SK-N-SH (cell line): ENCODE measurements at places on chromosomes 16 and 17. TPM values are rescaled to one million over a fixed set of nuclear protein-coding genes. Genes with fewer than 3 reads are reported as not detected.

Gene SAMD14
- 2.8 and 3.4 TPM in 2 replicates for polyA plus RNA-seq

Gene RNU2-1
- not detected in 2 replicates for polyA plus RNA-seq

Gene CCL17
- not detected in 2 replicates for polyA plus RNA-seq

Gene ASIC2
- 0.08 and 0.13 TPM in 2 replicates for polyA plus RNA-seq

Gene KRT31
- 0.03 TPM in 1 of 2 replicates, not detected in the other for polyA plus RNA-seq

Gene SOST
- not detected in 2 replicates for polyA plus RNA-seq

Gene NLRC3
- not detected in 2 replicates for polyA plus RNA-seq

Gene NPIPA7
- polyA plus RNA-seq: 16.7 and 26.9 TPM in 2 replicates

Gene VPS9D1
- 9.2 and 10.1 TPM in 2 replicates for polyA plus RNA-seq

Gene PRR29
- polyA plus RNA-seq: 2.5 and 2.7 TPM in 2 replicates

Gene TBC1D3E
- not detected in 2 replicates for polyA plus RNA-seq

Gene C17orf78
- polyA plus RNA-seq: not detected in 2 replicates

Gene CACNA1H
- polyA plus RNA-seq: not detected in 2 replicates

Gene MARVELD3
- polyA plus RNA-seq: not detected in 2 replicates

Gene OR2C1
- not detected in 2 replicates for polyA plus RNA-seq

Gene ABCC11
- polyA plus RNA-seq: 0.07 and 0.16 TPM in 2 replicates

Gene HOXB9
- polyA plus RNA-seq: not detected in 2 replicates

Gene MYADML2
- polyA plus RNA-seq: not detected in 2 replicates

Gene ASGR2
- polyA plus RNA-seq: not detected in 2 replicates

Gene IGFALS
- 0.02 and 0.03 TPM in 2 replicates for polyA plus RNA-seq

Gene CTRB1
- not detected in 2 replicates for polyA plus RNA-seq

Gene CDH5
- polyA plus RNA-seq: not detected in 2 replicates

Gene KRT33B
- polyA plus RNA-seq: 0.08 TPM in 1 of 2 replicates, not detected in the other

Gene CACNG4
- polyA plus RNA-seq: 12.4 and 13.2 TPM in 2 replicates

Gene NEUROD2
- not detected in 2 replicates for polyA plus RNA-seq

Gene KCNH6
- 0.15 and 0.18 TPM in 2 replicates for polyA plus RNA-seq

Gene SMIM36
- polyA plus RNA-seq: not detected in 2 replicates
